ENCODE measurements at places on chromosomes 16 and 17.

DNA sequence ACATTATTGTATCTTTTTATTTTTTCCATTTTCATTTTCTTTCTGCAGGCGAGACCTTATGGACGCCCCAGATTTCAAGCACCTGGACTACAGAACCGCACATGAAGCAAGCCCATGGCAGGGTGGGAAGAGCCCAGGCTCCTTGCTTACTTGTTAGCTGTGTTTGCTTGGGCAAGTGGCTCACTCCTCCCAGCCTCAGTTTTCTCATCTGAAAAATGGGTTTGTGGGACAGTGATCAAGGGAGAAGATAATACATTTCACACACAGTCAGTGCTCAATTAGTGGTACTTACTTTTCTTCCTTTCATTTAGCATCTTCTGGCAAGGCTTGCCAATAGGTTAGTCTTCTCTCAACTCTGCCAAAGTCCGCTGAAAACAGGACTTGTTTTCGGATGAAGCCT lies 117.5 kb downstream of the IRX3 start:
- no peak for DNase-seq

GRCh38 chr16:27486344-27486743 lies 63.4 kb downstream of the GTF3C1 start:
- DNase-seq = no peak

DNA sequence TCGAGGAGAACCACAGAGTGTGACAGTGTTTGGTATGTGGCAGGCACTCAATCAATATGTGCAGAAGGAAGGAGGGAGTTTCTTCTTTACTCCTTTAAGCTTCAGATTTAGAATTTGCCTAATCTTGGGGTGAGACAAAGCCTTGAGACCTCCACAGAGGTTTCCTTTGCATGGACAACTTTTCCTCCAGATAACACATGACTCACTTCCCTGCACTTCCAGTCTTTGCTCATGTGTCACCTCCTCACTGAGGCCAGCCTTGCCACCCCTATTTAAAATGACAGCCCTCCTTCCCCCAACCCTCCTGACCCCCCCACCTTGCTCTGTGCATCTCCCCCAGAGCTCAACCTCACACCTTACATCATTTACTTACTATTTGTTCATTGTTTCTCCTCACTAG lies 17.4 kb upstream of the NOS2 start:
- no peak for DNase-seq

DNA sequence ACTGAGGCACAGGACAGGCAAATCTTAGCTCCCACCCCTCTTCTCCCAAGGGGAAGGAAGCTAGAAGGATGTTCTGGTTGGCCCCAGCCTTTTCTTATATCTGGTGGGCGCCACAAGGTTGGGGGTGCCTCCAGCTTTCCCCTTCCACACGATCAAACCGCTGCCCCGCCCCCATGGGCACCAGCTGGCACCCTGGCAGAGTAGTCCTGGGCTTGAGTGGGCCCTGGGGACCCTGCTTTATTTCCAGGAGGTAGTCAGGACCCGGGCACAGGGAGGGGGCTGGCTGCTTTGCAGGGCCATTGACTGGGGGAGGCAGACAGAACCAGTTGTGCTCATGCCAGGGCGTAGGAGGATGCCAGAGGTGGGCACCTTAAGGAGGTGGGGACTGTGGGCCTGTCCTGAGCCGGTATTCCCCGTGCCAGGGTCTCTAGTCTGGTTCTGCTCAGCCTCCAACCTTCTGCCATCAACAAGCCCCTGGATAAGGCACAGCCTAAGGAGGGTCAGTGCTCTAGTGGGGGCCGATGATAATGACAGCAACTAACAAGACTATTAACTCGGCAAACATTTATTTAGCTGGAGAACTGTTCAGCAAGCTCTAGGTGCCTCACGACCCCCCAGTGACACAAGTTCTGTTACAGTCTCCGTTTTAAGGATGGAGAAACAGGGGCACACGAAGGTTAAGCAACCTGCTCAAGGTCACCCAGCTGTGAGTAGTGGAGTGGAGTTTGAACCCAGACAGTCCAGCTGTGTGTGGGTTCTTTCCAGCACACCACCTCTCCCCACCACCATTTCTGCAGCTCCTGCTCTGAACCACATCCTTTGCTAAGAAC lies 7.6 kb upstream of the PPP1R1B start:
- DNase-seq = no peak

- DNase-seq = no peak
Measured at GRCh38 chr17:48893646-48894508, 1.3 kb downstream of the ATP5MC1 start.

DNA sequence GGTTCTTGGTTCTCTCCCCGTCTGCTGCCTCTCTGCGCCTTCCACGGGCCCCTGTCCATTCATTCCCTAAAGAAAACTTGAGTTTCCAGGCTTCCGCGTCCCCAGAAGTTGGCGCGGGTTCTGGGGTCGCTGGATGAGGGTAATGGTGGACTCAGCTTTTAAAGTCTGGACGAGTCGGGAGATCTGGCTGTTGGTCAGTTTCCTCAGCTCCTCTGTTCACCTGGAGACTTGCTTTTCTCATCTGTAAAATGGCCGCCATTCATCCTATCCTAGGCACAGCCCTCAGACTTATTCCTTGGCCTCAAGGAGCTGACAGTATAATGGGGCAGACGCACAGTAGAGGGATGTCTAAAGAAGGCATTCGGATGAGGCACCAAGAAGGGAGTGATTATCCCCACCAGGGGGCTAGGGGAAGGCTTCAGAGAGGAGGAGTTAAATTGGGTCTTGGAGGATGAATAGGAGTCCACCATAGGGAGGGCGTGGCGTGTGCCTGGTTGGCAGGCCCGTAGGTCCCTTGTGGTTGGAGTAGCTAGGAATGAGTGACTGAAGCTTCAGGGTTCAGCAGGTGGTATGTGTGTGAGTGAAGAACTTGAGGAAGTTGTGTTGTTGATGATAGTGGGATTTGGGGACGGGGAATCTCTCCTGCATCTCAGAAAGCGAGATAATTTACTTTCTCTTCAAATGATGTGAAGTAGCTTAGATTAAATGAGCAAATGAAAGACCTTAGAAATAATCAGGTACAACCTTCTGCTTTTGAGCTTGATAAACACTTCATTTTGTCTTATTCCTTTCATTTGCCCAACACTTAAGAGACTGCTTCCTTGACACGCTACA lies 652 bp downstream of the VPS35L start:
- no peak for DNase-seq

GRCh38 chr17:66727634-66728570 lies 107.0 kb upstream of the CACNG5 start:
- peak; percentile 71 for DNase-seq

DNA sequence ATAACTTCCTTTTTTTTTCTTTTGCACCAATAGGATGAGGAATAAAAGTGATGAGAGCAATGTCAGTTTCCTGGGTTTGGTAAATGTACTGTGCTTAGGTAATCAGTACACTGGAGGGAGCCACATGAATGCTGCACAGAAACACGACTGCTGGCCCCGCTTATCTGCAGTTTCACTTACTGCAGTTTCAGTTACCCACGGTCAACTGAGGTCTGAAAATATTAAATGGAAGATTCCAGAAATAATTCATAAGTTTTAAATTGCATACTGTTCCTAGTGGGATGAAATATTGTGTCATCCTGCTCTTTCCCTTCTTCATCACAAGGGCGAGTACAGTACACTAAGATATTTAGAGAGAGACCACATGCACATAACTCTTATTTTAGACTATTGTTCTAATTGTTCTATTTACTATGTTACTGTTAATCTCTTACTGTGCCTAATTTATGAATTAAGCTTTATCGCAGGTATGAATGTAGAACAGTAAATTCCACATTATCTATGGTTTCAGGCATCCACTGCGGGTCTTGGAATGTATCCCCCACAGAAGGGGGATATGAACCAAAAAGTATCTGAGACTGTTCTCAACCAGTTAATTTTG lies 6.4 kb upstream of the LGALS3BP start:
- DNase-seq = no peak

- DNase-seq = peak; percentile 95
Measured at GRCh38 chr17:61389670-61390478, 9.8 kb upstream of the TBX2 start.

- DNase-seq = no peak
Measured at GRCh38 chr17:19411631-19412030, 599 bp downstream of the RNF112 start.

- no peak for DNase-seq
Measured at GRCh38 chr17:63665527-63666214, 34.3 kb downstream of the LIMD2 start.

GRCh38 chr17:9538626-9539025 lies 37.0 kb downstream of the STX8 start:
- DNase-seq = no peak

DNA sequence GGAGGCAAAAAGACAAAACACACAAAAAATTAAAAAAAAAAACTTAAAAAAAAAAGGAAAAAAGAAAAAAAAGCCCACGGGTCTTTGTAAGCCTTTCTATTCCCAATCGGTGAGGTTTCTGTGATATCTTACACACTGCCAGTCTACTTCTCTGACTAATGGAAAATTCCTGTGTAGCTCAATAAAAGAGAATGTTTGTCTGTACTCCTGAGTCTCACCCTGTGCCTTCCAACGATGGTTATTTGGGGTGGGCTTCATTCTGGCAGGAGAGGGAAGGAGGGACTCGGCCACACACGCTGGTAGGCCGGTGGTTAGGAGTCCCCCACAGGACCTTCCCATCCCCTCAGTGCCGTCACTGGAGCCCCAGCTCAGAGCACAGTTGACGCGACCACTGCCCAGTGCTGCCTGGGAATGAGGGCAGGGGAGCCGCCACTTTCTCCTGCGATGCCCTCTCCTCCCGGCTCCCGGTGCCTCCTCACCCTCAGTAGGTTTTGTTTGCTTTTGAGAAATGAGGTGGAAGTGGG lies 68.0 kb downstream of the AMFR start:
- DNase-seq = no peak

GRCh38 chr17:81927152-81927652 lies 333 bp downstream of the MAFG start:
- DNase-seq = no peak

GRCh38 chr16:10566613-10567012 lies 13.8 kb downstream of the EMP2 start:
- DNase-seq = no peak

- DNase-seq = peak; percentile 38
Measured at GRCh38 chr16:75224306-75225082, 5.7 kb downstream of the CTRB1 start.

DNA sequence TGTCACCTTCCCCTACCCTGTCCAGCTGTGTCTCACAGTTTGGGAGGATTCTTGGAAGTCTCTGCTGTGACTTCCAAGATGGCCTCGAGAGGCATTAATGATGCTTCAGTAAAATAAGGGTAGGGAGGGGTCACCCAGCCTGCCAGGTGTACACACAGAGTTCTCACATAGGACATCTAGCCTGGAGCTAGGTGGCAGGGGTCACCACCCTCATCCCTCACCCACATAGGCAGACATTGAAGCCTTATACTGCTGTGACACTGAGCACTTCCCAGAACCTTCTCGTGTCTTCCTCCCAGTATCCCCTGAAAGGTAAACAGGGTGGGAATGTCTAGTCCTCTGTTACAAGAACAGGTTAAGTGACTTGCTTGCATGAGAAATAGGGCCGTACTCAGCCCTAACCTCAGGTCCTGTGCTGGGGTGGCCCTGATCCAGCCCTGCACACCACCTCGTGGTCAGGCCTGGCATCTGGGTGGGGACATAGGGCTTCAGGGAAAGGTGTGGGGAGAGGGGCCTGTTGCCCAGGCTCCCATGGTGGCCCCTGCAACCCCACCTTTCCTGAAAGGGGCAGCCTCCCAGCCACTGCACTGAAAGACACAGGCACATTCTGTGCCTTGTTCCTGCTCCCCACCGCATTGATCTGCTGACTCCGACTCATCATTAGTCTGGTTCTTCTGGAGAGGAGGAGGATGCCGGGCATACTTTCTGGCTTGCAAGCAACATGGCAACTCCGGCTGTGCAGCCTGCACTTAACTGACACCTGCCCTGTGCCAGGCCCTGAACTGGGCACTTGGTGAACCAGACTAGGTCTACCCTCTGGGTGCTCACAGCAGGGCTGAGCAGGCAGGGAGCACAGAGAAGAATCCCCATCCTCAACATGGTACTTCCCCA lies 3.6 kb upstream of the MMP15 start:
- DNase-seq = no peak
